ENCODE measurements at places on chromosomes 16 and 17.

GRCh38 chr17:13642188-13642587 is 40.5 kb upstream of the HS3ST3A1 start:
- DNase-seq: no peak

DNA sequence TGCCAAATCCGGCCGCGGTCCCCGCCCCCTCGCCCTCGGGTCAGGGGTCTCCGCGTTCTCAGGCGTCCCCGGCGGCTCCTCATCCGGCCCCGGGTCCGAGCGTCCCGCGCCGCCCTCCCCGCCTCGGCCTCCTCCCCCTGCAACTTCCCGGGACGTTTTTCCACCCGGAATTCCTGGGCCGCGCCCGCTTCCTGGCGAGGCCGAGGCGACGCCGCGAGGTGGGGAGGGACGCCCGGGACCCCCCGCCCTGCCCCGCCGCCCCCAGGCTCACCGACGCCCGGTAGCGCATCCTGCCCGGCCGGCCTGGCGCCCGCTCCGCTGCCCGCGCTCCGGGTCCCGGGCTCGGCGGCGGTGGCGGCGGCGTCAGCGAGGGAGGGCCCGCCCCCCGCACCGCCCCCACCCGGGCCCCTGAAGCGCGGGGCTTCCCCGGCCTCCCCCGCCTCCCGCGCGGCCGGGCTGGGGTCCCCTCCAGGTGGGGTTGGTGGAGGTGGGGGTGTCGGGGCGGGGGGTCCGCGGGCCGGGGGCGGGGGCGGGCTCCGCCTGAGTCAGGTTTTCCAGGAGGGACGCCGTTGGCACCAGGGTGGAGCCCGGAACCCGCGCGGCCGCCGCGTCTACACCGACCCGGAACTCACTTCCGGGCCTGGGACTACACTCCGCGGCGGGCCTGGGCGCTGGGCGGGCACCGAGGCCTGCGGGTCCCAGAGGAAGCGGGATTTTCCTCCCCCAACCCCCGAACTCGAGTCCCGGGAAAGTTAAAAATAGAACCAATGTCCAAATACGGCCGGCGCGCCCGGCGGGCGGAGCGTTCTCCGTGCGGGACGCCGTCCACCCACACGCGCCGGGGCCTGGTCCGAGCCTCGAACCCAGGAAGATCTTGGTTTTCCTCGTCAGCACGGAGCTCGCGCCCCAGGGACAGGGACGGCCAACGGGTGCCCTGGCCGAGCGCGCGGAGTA is 6.8 kb downstream of the MYO1C start:
- DNase-seq: peak; percentile 29

DNA sequence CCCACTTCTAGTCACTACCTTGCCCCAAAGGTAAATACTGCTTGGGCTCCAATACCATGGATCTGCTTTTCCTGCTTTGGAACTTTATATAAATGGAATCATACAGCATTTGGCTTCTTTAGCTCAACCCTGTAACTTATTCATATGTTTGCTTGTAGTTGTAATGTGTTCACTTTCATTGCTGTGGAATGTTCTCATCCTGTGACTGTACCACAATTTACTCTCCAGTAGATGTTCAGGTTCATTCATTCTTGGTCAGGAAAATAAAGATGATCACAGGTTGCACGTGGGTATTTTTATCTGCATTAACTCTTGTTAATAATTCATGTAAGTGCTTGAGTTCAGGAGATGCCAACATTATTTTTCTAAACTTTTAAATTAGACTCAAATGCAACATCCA is 6.7 kb upstream of the BEAN1 start:
- no peak for DNase-seq

- DNase-seq: no peak
Measured at GRCh38 chr17:50872710-50873424, 6.7 kb upstream of the TOB1 start.

Measured in NCI-H345 (cell line).